IMR-90 (cell line): ENCODE measurements at places on chromosomes 4 and X. TPM values are rescaled to one million over a fixed set of nuclear protein-coding genes. Genes with fewer than 3 reads are reported as not detected.
A peak's percentile ranks its signal among the peaks of the same experiment; 100 is the strongest.

DNA sequence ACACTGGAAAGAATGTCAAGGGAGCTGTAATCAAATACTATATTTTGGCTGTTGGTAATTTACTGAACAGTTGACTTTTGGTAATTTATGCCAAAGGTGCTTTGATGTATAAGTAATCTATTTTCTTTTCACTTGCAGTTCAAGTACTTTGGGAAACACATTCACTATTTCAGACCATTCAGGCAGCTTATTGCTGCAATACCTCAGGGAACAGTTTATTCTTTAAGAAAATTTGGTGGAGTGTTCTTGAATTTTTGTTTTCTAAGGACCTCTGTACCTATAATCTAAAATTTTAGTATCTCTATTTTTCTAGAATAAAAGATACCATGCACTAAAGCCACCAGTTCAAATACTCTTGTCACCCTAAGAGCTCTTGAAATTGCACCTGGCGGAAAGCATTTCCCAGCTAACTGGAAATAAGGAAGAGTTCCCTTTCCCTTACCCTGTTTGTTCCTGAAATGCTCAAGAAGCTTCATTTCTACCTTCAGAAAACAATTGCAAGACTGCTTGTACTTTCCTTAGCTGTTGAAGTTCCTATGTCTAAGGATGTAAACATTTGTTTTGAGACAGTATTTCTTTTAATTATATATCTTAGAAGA, 633.5 kb upstream of the FAT1 start:
- DNase-seq: no peak

HTN3 gene
- not detected in 2 replicates for total RNA-seq

DNA sequence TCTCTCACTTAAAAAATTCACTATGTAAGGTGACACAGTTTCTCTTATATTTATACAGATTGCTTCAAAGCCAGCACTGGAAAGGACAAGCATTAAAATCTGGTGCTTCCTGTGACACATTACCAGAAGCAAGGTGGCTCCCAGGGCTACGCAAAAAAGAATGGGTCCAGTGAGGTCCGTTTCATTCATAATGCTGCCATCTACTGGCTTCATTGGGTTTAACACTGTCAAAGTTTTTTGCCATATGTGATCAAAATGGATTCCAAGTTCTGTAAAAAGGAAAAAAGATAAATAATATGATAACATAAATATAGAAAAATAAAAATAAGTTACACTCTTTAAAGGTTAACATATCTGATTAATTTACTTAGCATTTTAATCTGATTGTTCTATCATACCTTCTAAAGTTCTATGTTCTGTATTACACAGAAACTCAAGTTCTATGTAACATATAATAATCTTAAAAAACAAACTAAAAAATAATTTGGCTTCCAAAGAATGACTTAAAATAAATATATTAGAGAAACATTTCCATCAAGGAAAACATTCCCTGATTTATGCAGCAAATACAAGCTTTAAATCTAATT, 22.1 kb downstream of the YIPF7 start:
- peak; percentile 43 for DNase-seq

ZCCHC18 gene
- total RNA-seq: 0.36 and 0.83 TPM in 2 replicates

DNA sequence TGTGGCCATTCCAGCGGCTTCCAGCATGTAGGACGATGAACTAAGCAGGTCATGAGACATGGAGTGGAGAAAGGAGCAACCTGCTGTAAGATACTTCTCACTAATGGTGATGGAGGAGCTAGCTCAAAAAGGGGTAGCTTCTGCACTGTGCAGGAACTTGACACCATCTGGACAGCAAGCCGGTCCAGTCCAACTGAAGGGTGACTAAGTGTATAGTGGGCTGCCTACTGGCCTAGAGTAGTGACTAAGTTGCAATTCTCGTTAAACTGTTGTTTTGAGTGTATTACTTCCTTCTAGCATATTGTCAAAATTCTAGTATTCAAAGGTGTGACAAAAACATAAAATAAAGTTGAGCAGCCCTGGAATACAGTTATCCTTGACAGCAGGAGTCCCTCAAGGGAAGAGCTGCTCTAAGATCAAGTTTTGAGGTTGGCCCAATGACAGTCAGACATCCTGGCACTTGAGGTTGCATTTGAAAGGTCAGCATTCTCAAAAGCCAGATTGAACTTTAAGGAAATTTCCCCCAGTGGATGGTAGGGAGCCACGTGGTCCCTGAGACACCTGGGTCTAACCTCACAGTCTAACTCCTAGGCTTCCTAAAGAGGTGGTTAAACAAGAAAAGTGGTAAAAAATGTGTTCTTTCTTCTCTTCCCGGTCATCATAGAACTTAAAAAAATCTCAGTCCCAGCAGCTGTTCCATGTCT, 8.0 kb downstream of the CETN2 start:
- DNase-seq: peak; percentile 48

GPR82 gene
- not detected in 2 replicates for total RNA-seq

UGT8 gene
- total RNA-seq: not detected in 2 replicates

YIPF7 gene
- total RNA-seq: not detected in 2 replicates

GLOD5 gene
- total RNA-seq: not detected in 2 replicates

DCHS2 gene
- total RNA-seq: not detected in 2 replicates

DNA sequence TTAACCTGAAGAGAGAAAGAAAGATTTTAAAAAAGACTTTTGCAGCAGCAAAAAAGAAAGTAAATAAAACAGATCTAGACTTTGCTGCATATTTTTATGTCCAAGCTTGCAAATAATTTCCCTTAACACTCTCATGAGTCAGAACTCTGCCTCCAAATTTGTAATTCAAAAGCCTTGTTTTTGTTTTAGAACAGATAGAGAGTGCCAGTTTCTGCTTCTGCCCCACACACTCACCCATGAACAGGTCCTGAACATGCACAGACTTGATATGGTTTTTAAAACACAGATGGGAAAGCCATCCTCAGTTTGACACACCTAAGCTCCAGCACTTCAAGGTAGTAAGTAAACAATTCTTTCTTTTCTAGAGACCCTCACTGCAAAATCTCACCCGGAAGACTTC, 39.7 kb upstream of the VCX3B start:
- DNase-seq: no peak

GRIA3 gene
- total RNA-seq: not detected in 2 replicates

DNA sequence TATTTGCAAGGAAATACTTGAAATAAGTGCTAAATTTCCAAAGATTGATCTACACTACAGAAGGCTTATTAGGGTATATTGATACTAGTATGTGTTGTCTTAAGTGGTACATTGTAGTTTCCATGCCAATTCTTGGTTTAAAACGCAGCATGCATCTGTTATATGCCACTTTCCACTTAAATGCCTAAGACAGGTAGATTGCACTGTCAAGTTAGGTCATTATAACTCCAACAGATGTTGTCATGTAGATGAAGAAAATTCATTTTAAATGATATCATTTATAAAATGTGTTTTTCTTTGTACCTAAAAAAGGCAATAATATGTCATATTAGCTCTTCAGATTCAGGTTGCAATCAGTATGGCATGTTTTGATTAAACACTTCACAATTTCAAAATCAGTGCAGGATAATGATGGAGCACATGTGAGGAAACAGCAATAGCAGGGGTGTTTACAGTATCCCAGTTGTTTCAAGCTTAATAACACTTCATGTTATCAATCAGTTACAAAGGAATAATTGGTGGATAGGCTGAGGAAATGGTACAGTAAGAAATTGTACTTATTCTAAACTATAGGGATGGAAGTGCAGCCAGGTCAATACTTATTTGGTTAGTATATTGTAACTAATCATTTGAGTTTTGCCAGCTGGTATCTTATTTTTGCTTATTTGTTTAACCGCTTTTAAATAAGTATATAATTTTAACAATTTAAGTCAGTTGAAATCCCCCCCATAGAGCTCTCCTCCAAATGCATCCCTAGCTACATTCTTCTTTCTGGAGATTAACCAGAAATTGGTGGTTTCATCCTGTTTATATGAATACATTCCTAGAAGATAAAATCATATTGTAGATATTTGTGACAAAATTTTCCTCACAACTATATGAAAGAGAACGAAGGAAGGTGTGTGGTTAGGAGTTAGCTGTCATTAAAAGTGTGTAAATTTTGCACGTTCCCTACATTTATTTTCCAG, 454.4 kb upstream of the ATOH1 start:
- DNase-seq: peak; percentile 61

STARD8 gene
- 1.6 and 1.7 TPM in 2 replicates for total RNA-seq

PDLIM3 gene
- total RNA-seq: 8.9 and 11.7 TPM in 2 replicates

MRPL1 gene
- total RNA-seq: 13.4 and 33.6 TPM in 2 replicates

EGF gene
- total RNA-seq: 2.2 and 4.2 TPM in 2 replicates

AKAP14 gene
- not detected in 2 replicates for total RNA-seq

GRCh38 chrX:21730026-21730425, 27.9 kb downstream of the SMPX start:
- no peak for DNase-seq

ADGRG4 gene
- not detected in 2 replicates for total RNA-seq

ARMCX6 gene
- total RNA-seq: 26.7 and 29.0 TPM in 2 replicates

DNA sequence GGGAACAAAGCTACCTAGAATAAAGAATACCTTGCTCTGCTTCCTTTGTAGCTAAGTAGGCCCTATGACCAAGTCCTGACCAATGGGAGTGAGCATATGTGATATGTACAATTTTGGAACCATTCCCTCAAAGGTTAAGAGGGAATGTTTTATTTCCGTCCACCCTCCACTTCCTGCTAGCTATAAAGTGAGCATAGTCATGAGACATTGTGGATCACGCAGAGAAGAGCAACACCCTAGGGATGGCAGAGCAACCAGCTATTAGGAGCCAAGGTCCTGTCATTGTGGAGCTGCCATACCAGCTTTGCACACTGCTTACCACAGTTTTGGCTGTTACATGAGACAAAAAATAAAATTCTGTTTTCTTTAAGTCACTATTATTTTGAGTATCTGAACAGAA, 45.8 kb upstream of the RNF128 start:
- DNase-seq: no peak

DNA sequence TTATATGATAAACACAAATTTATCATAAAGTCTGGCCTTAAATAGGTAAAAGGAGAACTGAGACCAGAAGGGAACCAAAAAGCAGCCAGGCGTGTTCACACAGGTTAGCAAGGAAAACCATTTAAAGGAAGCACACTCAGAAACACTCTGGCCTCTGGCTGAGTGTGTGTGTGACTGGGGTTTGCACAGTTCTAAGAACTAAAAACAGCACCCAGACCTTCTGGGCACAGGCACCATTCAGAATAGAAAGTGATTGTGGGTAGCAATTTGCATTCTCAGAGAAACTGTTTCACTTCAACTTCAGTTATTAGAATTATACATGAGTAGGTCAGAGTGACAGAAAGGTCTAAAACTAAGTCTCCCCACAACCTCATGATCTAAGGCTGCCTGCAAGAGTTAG, 10.0 kb downstream of the GPR82 start:
- DNase-seq: no peak

TLR10 gene
- not detected in 2 replicates for total RNA-seq

DNA sequence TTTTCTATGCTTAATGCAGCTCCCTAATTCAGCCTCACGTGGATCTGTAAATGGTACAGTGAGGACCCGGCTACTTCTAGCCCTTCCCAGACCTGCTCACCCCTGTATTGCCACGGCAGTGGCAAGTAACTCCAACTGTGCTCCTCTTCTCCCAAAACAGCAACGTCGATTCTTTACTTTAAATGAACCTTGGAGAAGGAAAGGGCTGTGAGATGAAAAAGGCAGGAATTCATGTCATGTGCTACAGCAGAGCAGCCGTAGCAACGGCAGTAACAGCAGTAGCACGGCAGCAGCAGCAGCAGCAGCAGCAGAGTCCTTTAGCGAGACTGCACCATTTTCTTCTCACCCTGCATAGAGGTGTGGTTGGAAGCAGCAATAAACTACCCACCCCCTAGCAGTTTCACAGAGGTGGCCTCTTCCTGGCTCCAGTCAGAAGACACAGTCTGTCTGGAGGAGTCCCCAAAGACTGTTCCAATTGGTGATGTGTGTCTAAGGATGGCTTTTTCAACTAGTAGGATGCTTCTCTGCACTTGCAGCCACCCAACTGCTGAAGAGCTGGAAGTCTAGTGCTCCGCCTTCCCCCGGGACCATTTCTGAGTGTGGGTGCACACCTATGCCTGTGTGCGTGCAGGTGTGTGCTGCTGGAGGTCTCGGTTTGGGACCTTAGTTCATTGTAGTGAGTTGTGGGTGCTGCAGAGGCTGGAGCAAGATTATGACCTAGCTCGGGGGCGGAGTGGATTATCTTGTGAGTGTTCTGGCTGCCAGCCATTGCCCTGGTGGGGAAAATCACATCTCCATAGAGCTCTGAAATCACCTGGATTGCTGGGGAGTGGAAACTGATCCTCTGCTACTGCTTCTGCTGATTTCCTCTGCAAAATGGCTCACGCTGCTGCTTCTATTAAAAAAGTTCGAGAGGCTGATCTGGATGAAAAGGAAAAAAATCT, 67.2 kb downstream of the ANK2 start:
- DNase-seq: no peak
